ENCODE measurements at places on chromosomes 1 and 21. TPM values are rescaled to one million over a fixed set of nuclear protein-coding genes. Genes with fewer than 3 reads are reported as not detected.

- no peak for ATAC-seq
These were observed 600.6 kb downstream of the PTPRU start for GRCh38 chr1:29836651-29837646.

DNA sequence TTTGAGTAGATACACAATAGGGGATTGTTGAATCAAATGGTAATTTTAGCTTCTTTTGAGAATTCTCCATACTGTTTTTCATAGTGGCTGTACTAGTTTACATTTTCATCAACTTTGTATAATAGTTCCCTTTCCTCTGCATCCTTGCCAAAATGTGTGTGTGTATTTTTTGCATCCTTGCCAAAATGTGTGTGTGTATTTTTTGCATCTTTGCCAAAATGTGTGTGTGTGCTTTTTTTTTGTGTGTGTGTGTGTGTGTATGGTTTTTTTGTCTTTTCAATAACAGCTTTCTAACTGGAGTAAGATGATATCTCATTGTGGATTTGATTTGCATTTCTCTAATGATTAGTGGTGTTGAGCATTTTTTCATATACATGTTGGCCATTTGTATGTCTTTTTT, 105.4 kb downstream of the ATP6V1G3 start:
- ATAC-seq: no peak

GRCh38 chr1:208977012-208977411, 606.5 kb upstream of the CAMK1G start:
- no peak for ATAC-seq

- ATAC-seq: peak; percentile 21
These were observed 685 bp upstream of the VAMP4 start for GRCh38 chr1:171742577-171742922.

- ATAC-seq: no peak
These were observed 7.2 kb downstream of the SLAMF1 start for GRCh38 chr1:160639652-160640051.

DNA sequence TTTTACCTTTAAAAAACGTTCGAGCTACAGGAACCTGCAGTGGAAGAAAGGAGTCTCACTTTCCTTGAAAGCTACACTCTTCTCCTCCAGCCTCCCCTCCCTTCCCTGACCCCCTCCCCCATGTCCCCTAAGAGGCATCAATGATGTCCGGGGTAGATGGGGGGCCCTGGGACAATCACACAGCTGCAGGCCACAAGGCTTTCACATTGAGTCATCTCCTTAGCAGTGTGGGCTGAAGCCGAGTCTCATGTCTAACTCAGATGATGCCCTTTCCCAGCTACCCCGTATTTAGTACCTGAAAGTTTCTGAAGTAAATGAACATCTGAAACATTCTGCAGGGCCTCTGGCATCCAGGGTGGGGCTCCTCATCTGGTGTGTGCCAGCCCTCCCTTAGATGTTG, 6.3 kb upstream of the GPR25 start:
- ATAC-seq: peak; percentile 41

GRCh38 chr1:71427066-71427465, 346.2 kb upstream of the ZRANB2 start:
- no peak for ATAC-seq

DNA sequence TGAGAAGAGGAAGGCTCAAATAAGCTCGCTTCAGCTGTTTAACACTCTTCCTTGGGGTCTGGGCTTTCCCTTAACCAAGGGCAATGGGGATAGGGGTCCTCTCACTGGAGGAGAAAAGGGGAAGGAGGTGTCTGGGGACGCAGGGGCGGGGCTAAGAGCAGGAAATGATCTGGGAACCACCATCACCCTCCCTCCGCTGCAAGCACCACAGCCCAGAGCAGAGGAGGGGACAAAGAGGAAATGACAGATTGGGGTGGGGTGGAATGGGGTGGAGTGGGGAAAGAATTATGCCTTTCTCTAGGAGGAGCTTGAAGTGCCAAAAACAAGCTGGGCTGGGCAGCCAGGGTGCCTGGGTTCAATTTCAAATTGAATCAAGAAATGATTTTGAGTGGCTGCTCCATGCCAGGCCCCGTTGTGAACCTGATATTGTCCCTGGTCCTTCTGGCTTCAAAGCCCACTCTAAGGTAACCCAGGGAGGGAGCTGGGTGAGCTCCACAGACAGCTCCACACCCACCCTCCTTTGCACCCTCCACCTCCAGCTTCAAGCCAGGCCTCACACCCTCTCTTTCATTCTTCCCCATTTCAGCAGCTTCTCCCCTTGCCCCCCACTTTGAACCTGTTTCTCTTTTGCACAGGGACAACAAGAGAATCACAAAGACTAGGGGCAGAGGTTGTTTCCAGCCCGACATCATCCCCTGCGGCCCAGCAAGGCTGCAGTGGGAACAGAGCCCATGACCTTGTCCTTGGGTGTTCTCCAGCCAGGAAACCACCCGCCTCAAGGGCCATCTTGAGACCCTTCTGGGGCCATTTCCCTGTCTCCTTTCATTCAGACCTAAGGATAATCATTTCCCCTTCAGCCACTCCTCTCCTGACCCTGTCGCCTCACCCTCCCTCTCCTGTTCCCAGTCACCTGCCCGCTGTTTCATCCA, 1.1 kb downstream of the ARHGAP30 start:
- ATAC-seq: peak; percentile 74

DNA sequence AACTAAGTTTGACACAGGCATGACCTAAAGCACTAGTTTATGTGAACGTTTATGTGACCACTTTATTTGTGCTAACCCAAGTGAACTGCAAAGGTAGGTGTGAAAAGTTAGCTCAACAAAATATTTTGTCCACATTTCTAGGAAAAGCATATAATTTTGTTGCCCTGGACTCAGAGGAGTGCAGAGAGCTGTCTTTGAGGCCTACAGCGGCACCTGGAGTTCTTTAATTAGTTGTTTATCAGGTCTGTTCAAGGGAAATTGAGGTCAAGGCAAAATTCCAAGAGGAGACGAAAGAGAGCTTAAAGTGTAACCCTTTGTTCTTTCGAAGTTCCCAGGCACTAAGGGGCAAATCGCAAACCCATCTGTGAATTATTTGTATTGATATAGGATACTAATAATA, 1.3 kb downstream of the GIPC2 start:
- no peak for ATAC-seq

DNA sequence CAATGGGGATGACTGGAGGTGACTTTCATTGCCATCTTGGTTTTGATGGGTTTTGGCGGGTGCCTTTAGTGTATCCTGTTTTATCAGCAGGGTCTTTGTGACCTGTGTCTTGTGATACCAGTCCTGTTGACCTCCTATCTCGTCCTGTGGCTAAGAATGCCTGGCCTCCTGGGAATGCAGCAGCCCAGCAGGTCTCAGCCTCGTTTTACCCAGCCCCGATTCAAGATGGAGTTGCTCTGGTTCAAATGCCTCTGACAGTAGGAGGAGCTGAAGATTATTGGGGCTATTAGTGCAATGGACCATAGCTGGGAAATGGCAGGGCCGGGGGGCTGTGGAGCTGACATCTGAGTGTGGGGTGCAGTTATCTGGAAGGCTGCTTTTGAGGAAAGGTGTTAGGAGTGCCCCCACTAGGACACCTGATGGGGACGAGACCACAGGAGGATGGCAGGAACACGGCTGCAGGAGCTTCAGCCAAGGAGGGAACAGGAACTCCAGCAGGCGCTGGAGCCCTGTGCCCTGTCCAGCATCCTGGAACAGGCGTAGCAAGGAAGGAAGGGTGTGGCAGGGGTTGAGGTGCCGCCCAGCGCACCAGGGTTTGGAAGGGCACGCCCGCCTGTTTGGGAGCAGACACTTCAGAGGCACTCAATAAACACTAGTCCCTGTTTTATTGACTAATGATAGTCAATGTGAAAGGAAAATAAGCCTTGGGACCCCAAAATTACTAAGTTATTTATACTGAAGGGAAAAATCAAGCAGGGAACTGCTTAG, 15.3 kb upstream of the AGPAT3 start:
- peak; percentile 71 for ATAC-seq

DNA sequence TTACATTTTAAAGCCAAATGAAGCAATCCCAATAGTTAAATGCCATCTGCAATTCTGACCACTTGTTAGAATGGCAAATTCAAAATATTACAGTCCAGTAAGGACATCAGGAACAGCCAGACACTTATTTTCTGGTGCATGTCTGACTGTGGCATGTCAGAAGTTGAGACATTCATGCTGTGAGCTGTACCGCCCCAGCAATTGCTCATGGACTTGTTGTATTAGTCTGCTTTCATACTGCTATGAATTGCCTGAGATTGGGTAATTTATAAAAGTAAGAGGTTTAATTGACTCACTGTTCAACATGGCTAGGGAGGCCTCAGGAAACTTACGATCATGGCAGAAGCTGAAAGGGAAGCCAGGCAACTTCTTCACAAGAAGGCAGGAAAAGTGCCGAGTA, 19.1 kb downstream of the DDAH1 start:
- peak; percentile 91 for ATAC-seq

DNA sequence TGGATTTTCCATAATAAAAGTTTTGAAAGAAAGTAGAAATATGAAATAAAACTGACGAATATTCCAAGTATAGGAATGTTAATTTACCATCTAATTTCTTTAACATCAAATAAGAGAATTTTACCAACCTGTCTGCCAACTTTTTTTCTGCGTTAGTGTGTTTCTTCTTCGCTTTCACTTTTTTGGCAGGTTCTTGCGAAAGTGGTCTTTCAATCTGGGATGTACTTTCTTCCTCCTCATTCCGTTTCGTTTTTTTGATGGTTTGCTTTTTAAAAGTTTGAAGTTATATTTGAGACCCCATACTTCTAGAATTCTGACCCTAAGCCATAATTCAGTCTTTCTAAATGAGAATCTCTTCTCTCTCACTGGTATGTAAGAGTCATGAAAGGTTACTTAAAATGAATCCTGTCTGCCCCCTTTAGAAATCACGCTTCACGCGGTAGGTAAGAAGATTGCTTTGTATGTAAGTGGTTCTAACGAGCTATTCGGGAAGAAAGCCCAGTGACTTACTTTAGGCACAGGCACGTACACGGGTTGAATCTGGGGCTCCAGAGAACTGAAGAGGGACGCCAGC, 580 bp downstream of the RBM34 start:
- ATAC-seq: no peak

- ATAC-seq: peak; percentile 15
These were observed 77.3 kb upstream of the BCAR3 start for GRCh38 chr1:93758842-93759515.

GRCh38 chr1:233143241-233143640, 152.3 kb downstream of the PCNX2 start:
- ATAC-seq: no peak

DNA sequence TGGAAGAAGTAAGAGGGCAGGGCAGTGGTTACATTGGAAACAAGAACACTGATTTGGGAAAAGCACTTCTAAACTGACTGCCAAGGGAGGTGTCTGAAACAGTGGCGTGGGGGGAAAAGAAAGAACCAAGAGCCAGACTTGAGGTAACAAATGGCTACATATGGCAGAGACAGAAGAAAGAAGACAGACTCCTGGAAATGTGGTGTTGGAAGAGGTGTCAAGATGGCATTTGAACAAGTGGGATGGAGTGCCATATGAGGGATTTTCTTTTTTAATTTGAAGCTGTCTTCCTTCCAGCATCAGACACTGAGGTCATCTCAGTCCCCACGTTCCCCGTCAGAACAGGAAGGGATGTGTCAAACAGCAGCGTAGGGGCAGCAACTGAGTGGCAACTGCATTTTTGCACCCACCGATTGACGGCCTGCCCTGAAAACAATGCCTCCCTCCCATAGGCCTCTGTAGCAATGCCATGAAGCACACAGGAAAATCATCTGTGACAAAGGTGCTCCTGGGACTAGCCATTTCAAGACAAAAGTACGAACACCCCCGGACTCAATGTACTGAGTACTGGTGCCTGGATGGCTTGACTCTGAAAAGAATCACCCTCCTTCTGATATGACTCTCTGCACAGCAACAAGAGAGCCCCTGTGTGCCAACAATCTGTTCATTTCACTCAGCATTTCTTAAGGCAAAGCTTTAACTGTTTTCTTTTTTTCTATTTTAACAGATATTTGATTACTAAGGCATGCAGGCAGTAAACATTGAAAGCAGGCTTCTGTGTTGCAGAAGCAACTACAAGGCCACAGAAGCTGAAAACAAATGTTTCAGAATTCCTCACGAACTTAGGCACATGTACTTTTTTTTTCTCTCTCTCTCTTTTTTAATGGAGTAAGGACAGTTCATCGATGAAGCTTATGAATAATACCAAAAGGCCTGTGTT, 37.0 kb downstream of the LPAR3 start:
- no peak for ATAC-seq

DNA sequence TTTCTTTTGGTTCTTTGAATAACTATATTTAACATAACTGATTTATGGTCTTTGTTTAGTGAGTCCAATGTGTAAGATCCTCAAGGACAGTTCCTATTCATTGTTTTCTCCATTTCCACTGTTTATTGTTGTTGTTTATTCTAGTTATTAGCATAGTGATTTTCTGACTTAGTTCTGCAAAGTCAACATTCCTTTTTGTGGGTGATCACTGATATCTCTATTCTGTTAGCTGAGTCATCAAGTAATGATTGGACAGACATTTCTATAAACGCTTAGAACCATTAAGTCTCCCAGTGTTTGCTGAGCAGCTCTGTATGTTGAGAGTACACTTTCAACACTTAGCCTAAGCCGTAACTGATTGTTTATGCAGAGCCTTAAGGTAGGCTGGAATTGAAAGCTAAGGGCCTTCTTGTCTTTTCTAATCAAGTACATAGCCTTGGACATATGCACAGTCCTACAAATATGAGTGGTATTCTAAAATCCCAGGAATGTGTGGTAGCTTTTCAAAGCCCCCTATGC, 87.1 kb downstream of the SLC5A9 start:
- ATAC-seq: no peak

DNA sequence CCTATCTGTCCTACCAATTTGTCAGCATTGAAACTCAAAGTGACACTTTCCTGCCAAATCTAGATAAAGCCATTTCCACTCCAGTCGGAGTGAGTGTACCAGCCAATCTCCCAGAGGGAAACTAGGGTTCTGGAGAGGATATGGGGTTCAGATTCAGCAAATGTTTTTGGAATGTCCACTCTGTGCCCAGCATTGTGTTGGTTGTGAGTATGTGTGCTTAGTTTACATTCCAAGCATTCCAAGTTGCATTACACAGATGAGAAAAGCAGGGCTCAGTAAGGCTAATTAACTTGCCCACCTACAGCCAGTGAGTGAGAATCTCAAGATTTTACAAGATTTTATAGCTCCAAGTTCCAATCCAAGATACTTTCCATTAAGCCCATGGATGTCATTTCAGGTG, 26.4 kb upstream of the RGS16 start:
- no peak for ATAC-seq

- ATAC-seq: no peak
These were observed 42.5 kb downstream of the KDM5B start for GRCh38 chr1:202765721-202766120.

NCMAP gene
- 0.16 TPM for total RNA-seq

GBP6 gene
- 430 TPM for total RNA-seq

DNM3 gene
- 1.6 TPM for total RNA-seq

FLG2 gene
- total RNA-seq: not detected

ZNF124 gene
- total RNA-seq: 7.5 TPM

F5 gene
- total RNA-seq: 0.20 TPM

FRRS1 gene
- 30.7 TPM for total RNA-seq

SLFNL1 gene
- total RNA-seq: 0.08 TPM

INKA2 gene
- 2.7 TPM for total RNA-seq

TSSK3 gene
- 0.52 TPM for total RNA-seq

MX1 gene
- 36.9 TPM for total RNA-seq

SLC35F3 gene
- total RNA-seq: 0.68 TPM

HFM1 gene
- 0.08 TPM for total RNA-seq
